RPMI7951 (cell line): ENCODE measurements at places on chromosomes 13 and 19. TPM values are rescaled to one million over a fixed set of nuclear protein-coding genes. Genes with fewer than 3 reads are reported as not detected.
A peak's percentile ranks its signal among the peaks of the same experiment; 100 is the strongest.

DNA sequence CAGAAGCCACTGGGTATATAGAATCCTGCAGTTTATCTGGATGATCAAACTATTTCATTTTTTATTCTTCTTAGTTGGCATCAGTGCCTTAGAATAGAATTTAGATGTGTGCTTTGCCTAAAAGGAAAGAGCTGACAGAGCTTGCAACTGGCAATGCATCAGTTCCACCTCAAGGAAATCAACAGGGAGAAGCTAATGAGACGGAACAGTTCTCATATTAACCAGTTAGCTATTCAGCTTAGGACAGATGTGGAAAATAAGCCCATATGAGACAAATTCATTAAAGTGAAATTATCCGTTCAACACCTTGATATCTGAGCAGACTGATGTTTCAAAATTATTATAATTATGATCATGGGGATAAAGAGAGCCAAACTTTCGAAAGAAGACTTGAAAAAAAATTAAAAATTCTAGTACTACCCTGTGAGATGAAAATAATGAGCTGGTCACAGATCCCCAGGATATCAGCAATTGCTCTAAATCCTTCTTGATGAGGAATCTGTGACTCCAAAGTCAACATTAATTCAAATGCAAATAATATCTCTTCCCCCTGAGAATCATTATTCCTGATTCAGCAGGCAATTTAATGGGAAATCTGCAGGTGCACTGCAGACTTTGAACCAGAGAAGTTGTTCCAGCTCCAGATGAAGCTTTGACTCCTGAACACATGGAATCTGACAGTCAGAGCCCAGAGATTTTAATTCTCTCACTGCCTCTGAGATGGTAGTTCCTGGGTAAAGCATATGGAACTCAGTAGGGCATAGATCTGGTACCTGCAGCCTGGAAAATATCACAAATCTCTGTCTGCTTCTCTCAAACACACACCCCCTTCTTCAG lies 486.8 kb downstream of the FOXO1 start:
- DNase-seq: no peak

Gene DMRTC2
- not detected in 2 replicates for total RNA-seq

DNA sequence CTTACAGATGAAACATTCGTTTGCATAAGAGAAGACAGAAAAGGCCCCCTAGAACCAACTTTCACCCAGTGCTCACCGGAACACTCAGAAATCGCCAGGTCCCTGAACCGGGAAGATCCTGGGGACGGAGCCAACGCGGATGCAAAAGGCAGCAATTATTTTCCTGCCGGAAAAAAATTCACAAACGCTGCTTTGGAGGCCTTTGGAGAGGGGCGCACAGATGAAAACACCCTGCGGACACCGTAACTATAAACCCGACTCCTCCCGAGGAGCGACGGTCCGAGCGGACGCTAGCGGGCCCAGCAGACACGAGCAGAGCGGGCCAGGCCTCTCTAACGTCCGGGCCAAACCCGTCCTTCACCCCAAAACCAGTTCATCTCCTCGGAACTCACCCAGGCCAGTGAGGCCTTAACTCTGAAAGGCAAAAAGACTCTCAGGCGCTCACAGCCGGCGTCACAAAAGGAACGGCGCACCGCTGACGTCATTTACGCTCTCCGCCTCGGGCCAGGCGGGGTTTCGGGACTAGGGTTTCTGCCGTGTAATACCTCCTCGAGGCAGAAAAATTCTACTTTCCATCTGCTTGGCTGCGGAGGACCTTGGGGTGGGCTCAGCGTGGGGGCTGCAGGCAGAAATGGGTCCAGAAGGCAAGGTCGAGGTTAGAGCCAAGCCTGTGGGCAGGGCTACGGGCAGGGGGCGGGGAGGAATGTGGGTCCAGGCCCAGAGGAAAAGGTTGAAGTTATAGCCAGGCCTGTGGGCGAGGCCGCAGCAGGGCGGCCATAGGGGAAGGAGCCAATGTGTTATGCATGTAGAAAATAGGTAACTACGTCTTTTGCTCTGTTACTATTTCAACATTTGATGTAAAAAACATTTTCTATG lies at the start of gene ZNF426:
ZNF426 (minus strand) TSS at position 463 of the 876 bp plus-strand sequence. CDS start 2,413 bp downstream, outside the sequence.
- peak; percentile 87 for DNase-seq

DNA sequence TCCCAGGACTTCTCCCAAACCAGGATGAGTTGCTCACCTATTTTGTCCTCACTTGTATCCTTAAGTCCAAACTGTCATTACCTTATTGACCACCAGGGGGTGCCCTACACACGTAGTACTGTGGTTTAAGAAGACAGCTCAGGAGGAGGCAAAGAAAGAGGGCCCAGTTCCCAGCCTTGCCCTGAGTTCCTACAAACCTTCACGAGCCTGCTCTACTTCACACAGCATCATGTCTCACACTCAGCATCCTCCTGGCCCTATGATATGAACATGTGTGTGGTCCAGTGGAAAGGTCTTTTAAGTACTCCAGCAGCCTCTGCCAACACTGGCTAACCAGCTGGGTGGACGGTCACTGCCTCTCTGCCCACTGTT lies 8.1 kb upstream of the ZNF784 start:
- peak; percentile 89 for DNase-seq

GRCh38 chr13:79108914-79109643 lies 297.0 kb downstream of the RBM26 start:
- no peak for DNase-seq

Gene ZNRF4
- not detected in 2 replicates for total RNA-seq

- no peak for DNase-seq
Observed at GRCh38 chr19:31449379-31449778, 100.1 kb upstream of the TSHZ3 start.
